ENCODE measurements at places on chromosomes 6 and 20. TPM values are rescaled to one million over a fixed set of nuclear protein-coding genes. Genes with fewer than 3 reads are reported as not detected.

- no peak overlapping the region for H3K27ac ChIP-seq
- H3K27me3 ChIP-seq, result no peaks in the 10 kb centered on the region
- H3K4me1 ChIP-seq, result no peaks in the 10 kb centered on the region
- H3K36me3 ChIP-seq, result peaks cover 7% of the 10 kb centered on the region
- no peak overlapping the region for H3K4me3 ChIP-seq
These were observed 9.3 kb downstream of the SLC9A8 start for GRCh38 chr20:49821870-49822331.

PRELID3B gene
- total RNA-seq, result 60.1 TPM

IL17F gene
- not detected for total RNA-seq

- peaks cover 64% of the 10 kb centered on the region for H3K36me3 ChIP-seq
- no peak overlapping the region for H3K4me3 ChIP-seq
- H3K4me1 ChIP-seq, result peaks cover 32% of the 10 kb centered on the region
These were observed 24.5 kb downstream of the TTBK1 start for GRCh38 chr6:43267619-43268354.

DNA sequence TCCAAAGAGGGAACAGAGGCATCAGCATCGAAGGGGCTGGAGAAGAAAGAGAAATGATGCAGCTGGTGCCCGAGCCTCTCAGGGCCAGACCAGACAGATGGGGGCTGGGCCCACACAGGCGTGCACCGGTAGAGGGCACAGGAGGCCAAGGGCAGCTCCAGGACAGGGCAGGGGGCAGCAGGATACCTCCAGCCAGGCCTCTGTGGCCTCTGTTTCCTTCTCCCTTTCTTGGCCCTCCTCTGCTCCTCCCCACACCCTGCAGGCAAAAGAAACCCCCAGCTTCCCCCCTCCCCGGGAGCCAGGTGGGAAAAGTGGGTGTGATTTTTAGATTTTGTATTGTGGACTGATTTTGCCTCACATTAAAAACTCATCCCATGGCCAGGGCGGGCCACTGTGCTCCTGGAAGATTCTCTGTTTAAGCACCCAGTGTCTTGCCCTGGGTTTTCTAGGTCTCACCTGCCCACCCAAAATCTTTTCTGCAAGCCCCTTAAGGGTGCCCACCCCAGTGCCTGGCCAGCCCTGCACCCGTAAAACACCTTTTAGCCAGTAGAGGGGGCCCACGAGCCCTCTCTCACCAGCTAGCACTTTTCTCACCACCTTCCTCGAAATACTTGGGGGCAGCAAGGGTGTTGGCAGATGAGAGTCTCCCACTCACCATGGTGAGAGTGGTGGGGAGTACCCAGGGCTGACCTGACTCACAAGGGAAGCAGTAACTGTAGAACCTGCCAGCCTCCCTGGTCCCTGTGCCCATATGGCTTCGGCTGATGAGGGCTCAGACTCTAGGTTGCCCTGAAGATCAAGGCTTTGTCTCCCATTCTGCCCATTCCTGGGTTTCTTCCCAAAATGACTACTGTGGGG, 35.7 kb upstream of the ID1 start:
- H3K4me1 ChIP-seq, result peaks cover 44% of the 10 kb centered on the region
- DNase-seq, result no peak
- H3K36me3 ChIP-seq, result peaks cover 54% of the 10 kb centered on the region
- H3K27ac ChIP-seq, result peak overlapping the region; percentile 74
- no peaks in the 10 kb centered on the region for H3K27me3 ChIP-seq

GRCh38 chr6:25016014-25016720, 80.4 kb upstream of the RIPOR2 start:
- H3K36me3 ChIP-seq, result no peaks in the 10 kb centered on the region
- no peak overlapping the region for H3K4me3 ChIP-seq
- no peaks in the 10 kb centered on the region for H3K27me3 ChIP-seq
- no peak overlapping the region for H3K27ac ChIP-seq

GRCh38 chr6:19860235-19860877, 23.2 kb downstream of the ID4 start:
- H3K4me3 ChIP-seq, result no peak overlapping the region
- no peaks in the 10 kb centered on the region for H3K27me3 ChIP-seq
- H3K36me3 ChIP-seq, result no peaks in the 10 kb centered on the region

SLC2A10 gene
- 31.1 TPM for total RNA-seq

Data from spinal cord (tissue), 10 donors.